H54 (cell line): ENCODE measurements at places on chromosomes 7 and 10.

- no peak for DNase-seq
Measured at GRCh38 chr7:41709621-41710020, 6.7 kb upstream of the INHBA start.

- DNase-seq = no peak
Measured at GRCh38 chr10:94042834-94043175, 49.1 kb downstream of the PLCE1 start.

- DNase-seq = no peak
Measured at GRCh38 chr7:141462958-141463357, 88.3 kb upstream of the AGK start.

- no peak for DNase-seq
Measured at GRCh38 chr7:31853380-31853779, 166.4 kb downstream of the PPP1R17 start.
